ENCODE measurements at places on chromosomes 1 and 21.

GRCh38 chr1:21097729-21098128 lies 79.0 kb downstream of the EIF4G3 start:
- no peak for DNase-seq

GRCh38 chr1:181208083-181208482 lies 119.6 kb downstream of the IER5 start:
- no peak for DNase-seq

- DNase-seq, result no peak
These were observed at the start of gene LDLRAD1 for GRCh38 chr1:54017979-54018378. LDLRAD1 (minus strand) TSS chr1:54018186; CDS start chr1:54018112, 74 bp downstream.

DNA sequence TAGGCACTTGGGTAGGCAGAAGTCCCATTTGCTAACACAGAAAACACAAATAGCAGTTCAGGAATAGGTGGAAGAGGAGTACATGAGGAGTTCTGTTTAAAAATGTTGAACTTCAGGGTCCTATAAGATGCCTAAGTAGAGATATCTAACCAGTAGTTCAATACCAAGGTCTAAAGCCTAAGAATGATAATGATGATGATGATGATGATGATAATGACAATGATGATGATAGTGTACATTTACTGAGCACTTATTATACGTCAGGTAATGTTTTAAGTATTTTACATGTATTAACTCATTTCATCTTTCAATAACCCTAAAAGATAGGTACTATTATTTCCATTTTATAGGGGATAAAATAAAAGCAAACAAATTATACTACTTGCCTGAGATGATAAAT lies 50.1 kb downstream of the GDAP2 start:
- no peak for DNase-seq

GRCh38 chr21:44088401-44088780 lies 18.8 kb upstream of the PWP2 start:
- no peak for DNase-seq

- no peak for DNase-seq
These were observed 542 bp downstream of the EIF2B3 start for GRCh38 chr1:44985747-44986359.

DNA sequence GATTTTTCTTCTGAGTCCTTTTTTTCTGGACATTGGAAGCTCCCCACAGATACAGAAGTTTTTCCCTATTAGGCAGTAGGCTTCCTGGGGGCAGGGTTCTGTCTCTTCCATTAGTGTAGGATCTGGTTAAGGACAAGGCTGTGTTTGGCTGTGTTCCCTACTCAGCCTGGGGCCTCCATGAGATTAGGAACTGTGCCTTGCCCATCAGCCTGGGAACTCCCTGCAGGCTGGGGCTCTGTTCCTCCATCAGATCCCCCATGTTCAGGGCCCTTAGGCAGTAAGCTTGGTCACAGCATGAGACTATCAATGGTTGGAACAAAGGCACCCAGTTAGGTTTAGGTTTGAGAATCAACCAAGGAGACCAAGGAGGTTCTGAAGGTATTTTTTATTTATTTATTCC lies 22.7 kb downstream of the NAV1 start:
- no peak for DNase-seq

DNA sequence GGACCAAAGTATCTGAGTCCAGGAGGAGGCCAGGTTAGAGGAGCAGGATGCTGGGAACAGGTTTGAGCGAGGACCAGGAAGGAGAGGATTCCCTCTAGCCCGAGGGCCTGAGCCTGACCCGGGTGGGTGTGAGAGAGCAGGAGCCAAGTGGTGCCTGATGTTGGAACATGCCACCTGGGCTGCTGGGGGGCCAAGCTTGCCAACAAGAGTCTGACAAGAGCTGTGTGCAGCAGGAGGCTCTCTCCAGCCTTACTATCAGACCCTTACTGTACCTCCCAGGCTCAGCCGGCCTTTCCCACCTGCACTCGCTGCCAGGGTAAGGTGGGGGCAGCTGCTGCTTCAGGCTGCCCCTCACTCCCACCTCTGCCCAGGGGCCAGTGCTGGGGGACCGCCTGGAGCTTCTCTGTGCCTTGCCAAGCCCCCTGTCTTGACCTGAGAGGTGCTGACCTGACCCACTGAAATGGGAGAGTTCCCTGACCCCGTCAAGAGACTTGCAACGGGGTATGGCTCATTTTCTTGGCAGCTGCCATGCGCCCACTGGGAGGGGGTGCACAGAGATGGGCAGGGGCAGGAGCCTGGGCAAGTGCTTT lies 159.6 kb upstream of the VAMP3 start:
- DNase-seq, result no peak

DNA sequence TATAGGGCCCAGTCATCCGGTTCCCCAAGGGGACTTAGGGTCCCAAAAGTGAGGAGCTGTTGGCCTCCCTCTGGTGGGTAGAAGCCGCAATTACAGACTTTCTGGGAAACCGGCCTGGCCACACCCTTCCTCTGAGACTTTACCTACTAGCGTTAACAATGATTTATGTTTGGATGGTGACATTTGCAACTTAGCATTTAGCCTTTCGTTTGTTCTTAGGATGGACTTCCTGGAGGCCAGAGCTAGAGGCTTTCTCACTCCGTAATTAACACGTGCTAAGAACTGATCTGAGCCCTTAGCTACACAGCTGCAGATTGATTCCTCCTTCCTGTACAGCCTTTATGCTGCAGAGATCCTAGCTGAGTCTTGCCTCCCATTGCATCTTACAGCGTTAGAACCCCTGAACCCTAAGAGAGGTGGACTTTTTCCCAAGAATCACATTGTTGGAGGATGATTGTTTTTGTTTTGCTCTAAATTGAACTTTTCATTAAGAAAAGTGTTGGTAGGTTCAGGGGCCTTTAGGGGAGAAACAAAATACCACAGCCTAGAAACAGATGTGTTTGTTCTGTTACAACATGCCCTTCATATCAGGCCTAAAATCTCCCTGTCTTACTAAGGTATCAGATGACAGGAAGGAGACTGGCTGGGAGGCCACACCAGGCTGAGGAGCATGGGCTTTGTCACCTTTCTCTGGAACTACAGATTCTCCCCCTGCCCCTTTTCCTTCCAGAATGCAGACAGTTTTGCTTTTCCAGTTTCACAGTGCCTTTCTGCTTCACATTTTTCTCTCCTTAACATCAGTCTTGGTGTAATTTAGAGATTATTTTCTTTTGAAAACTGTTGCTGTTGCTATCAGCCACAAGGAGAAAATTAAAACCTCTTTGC lies 1.9 kb downstream of the S100A11 start:
- peak; percentile 25 for DNase-seq

DNA sequence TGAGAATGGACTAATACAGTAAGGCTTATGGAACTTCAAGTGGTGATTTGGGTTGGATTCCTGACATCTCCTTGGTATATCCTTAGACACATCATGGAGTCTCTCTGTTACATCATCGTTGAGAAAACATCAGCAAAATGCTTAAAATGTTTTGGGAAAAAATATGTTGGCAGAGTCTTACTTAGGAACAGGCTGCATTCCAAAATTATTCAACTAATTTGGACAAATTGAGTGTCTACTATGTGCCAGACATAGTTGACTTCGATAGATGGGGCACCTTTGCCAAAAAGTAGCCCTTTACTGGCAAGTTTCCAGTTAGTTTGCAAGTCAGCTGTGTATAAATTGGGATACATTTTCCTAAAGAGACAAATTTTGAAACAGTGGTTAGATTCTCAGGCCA lies 253.4 kb upstream of the ST6GALNAC5 start:
- DNase-seq, result no peak

GRCh38 chr1:227333423-227333822 lies 15.1 kb upstream of the CDC42BPA start:
- no peak for DNase-seq

DNA sequence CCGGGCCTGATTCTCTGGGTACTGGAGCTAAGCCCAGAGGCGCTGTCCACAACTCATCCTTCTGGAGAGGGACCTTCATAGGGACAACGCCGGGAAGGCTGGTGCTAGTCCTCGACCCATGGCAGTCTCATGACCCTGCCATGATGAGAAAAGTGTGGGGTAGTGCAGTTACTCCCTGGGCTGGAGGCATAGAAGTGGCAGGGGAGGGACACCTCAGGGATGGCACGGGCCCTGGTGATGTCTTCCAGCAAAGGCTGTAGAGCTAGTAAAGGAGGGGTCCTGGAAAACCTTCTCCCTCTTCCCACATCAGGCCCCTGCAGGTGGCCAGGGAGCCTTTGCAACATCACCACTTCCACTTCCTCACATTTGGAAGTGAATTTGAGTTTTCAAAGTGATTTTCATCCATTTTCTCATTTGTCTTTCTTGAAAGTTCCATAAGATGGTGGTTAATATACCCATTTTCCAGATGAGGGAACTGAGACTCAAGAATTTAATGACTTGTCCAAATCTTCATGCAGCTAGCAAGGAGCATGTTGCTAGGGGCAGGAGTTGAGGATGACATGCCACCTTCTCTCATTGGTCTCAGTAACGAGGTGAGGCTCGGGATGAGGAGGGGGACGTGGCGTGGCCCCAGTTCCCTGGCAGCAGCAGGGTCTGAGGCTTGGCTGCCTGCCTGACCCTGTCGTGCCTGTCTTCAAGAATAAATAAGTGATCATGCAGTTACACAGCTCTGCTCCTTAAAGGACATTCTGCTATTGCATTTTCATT lies 3.3 kb upstream of the GOLT1A start:
- no peak for DNase-seq

DNA sequence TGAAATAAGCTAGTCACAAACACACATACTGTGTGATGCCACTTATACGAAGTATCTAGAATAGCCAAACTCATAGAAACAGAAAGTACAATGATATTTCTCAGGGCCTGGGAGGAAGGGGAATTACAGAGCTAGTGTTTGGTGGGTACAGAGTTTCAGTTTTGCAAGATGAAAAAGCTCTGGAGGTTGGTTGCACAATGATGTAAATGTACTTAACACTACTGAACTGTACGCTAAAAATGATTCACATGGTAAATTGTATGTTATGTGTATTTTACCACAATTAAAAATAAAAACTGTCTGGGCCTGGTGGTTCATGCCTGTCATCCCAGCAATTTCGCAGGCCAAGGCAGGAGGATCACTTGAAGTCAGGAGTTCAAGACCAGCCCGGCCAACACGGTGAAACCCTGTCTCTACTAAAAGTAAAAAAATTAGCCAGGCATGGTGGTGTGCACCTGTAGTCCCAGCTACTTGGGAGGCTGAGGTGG lies 15.3 kb upstream of the FHAD1 start:
- DNase-seq, result no peak

DNA sequence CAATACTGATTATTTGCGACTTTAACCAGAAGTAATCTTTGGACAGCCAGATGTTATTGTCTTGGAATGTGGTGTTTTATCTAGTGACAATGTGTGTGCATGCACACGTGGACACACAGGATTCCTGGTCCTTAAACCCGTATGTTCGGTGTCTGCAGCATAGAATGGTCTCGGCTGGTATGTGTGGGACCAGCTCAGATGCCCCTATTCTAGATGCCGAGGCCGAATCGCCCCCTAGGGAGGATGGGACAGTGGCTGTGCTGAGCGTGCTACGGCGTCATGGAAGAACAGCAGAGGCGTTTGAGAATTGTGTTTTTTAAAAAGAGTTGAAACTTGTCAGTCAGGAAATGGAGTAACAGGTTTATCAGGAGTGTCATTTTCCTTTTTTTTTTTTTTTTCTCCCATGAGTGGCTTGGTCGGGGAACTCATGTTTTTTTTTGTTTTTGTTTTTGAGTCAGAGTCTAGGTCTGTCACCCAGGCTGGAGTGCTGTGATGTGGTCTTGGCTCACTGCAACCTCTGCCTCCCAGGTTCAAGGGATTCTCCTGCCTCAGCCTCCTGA lies 30.1 kb downstream of the SKI start:
- no peak for DNase-seq

GRCh38 chr1:209398313-209398991 lies 185.1 kb upstream of the CAMK1G start:
- DNase-seq, result no peak

GRCh38 chr1:172482044-172482443 lies 38.2 kb upstream of the PIGC start:
- no peak for DNase-seq

- no peak for DNase-seq
These were observed 1.3 kb downstream of the MTFR1L start for GRCh38 chr1:25821112-25821476.

GRCh38 chr1:207948536-207949250 lies 37.8 kb upstream of the CD34 start:
- no peak for DNase-seq

DNA sequence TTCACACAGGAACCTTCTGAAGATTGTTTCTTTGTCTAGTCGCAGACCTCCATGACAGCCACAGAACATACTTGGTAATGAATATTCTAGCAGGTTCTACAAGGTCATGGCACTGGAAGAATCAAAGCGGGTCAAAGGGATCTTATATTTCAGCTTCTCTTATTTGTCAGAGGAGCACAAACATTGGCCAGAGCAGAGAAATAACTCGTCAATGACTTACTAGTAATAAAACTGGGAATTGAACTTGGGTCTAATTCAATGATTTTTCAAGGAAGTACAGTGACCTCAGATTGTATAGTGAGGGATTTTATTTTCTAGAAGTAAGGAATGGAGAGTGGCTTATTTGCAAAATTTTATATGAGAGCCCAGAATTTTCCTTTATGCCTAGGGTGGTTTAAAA lies 290.8 kb upstream of the PLXNA2 start:
- DNase-seq, result no peak

DNA sequence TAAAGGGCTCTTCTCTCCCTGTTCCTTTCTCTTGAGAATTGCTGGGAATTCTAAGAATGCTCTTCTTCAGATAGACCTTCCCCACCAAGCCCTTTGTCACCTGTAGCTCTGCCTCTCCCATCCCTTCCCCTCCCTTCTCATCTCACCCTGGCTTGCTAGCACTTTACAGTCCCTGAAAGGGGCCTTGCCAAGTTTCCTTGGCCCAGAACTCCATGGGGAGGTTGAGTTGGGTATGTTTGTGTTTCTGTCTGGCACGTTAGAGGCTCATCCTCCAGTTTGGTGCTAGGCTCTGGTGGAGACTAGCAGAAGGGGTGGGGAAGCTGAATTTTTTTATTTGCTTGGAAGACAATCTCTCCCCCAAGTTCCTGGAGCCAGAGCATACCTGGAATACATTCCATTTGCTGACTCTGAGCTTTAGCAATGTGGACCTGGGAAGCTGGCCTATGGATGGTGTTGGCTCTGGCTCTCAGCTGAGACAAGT lies 4.9 kb downstream of the CGN start:
- no peak for DNase-seq

DNA sequence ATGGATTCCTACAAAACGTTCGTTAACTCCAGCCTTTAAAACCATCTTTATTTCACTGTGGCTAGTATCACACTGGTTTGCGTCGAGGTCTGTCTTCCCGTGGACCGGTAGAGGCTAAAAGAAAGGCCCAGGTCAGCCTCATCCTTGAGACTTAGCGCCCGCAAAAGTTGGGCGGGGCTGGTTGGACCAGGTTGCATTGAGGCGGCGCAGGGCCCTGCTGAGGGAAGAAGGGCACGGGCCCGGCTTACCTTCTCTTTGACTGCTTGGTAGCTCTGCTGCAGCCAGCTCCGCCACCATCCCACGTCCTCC lies 455 bp downstream of the BSDC1 start:
- no peak for DNase-seq

GRCh38 chr1:104780470-104781078 lies 1030.9 kb downstream of the AMY1C start:
- no peak for DNase-seq

GRCh38 chr1:186144505-186144904 lies 230.5 kb downstream of the TPR start:
- DNase-seq, result no peak

Measured in activated B cell treated with CpG ODN at 0.5 μM for 24 hours (primary cell).